Left renal pelvis (tissue), 4 donors: ENCODE measurements at places on chromosomes 6 and 20. TPM values are rescaled to one million over a fixed set of nuclear protein-coding genes. Genes with fewer than 3 reads are reported as not detected.

DNA sequence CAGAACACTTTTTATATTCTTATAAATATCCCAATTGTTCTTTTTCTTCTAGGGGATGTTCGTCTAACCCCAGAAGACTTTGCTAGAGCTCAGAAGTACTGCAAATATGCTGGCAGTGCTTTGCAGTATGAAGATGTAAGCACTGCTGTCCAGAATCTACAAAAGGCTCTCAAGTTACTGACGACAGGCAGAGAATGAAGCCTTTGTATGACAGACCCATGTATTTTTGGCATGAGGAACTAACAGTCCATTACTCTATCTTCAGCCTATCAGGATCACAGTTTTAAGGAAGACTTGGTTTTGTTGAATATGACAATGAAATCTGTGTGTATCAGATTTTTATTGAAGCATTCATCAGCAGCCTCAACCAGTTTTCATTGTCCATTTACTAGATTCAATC, 71.4 kb downstream of the VTA1 start:
- no peak for DNase-seq

GRCh38 chr6:82567621-82568020, 204.0 kb downstream of the TPBG start:
- no peak for DNase-seq

CMTR1 gene
- polyA plus RNA-seq = 48.5 TPM

PRIM2 gene
- polyA plus RNA-seq = 19.6 TPM

DNA sequence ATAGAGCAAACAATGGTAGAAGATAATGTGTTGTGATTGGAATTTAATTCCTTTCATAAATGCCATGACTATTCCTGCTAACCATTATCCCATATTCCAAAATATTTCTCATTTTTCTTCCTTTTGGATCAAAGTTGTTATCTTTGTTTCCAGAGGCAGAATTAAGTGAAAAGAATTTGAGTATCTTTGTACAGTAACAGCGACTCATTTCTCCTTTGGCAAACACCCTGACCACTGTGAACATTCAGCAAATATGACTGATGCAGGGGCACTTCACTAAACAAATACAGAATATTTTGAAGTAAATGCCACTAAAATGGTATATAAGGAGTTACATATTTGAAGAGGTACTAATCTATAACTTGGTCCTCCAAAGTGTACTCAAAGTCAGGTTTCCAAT, 105.0 kb upstream of the LAMP5 start:
- DNase-seq = no peak

- DNase-seq = no peak
These were observed 83.2 kb downstream of the MANEA start for GRCh38 chr6:95660544-95660943.

DNA sequence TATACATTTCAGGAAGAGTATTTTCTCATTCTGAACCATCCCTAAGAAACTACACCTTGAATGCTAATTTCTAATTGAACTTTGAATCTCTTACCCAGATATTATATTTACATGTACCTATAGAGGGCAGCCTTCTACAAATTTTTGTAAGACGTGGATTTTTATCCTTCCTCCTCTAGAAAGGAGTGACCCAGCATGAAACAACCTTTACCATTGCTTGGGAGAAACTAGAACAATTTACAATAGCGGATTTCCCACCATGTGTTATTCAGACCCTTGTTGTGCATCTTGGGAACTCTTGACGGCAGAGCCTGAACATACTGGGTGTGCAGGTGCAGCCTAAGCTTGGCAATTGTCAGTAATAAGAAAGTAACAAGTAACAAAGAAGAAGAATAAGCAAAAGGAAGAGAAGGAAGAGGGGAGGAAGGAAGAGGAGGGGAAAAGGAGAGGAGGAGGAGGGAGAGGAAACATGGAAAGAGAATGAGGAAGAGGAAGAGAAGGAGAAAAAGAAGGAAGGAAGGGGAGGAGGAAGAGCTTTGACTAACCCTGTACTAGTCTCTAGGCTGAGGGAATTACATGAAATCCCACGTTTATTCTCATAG, 10.8 kb upstream of the TAAR1 start:
- DNase-seq = peak; percentile 10

- DNase-seq = no peak
These were observed 6.2 kb upstream of the DEFB132 start for GRCh38 chr20:251354-251753.

DNA sequence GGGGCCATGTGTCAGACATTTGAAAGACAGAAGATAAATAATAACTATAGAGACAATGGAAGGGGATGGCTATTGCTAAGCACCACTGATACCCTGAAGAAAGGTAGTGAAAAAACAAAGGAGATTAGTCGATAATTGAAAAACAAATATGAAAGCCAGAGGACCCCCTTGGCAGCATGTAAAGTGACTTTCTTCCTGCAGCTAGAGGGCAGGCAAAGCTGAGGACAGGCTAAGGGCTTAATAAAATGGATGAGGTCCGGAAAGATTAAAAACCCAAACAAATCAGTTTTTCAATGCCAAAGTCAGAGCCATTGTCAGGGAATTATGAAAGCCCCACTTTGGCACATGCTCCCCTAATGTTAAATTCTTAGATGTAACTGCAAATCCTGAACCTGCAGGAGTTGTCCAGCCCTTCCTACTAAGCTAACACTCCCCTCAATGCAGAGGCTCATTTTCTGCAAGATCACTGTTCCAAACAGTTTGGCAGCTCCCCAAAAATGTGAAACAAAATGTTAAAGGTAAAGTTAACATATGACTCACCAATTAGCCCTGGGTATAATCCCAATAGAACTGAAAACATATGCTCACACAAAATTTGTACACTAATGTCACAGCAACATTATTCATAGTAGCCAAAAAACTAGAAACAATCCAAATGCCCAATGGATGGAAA, 1177.9 kb downstream of the GRIK2 start:
- DNase-seq = no peak

AKIRIN2 gene
- polyA plus RNA-seq = 61.8 TPM

- DNase-seq = no peak
These were observed 159.3 kb upstream of the ECI2 start for GRCh38 chr6:4294636-4295035.

DNA sequence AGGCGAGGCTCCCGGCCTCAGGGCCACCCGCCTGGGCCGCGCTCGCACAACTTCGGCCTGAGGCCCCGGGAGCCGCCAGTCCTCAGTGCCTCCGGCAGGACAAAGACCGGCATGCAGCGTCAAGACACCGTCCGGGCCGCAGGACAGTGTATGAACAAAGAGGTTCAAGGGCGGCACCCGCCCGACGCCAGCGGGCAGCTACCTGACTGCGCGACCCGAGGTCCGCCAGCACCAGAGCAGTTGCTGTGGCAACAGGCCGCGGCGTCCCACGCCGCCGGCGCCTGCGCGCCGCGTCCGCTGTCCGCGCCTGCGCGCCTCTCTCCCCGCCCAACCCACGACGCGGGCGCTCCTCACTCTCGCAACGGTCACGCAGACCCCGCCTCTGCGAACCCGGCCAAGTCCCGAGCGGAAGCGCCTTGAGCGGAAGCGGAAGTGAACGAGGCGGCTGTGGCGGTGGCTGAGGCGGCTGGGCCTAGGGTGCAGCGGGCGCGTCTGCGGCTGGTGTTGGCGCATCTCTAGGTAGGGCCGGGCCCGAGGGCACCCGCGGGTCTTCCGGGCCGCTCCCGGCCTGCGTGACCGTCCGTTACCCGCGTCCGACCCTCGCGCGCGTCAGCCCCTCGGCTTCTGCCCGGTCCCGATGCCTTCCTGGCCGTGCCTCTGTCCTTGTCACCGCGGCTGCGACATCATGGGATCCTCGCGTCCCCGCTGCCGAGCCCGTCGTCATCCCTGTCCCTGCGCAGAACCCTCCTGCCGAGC, at the start of gene FAM120B:
Gene FAM120B (plus strand): TSS at position 435 of the 756 bp plus-strand sequence. CDS start 10,633 bp downstream, outside the sequence.
- DNase-seq = peak; percentile 87

- DNase-seq = no peak
These were observed 21.8 kb upstream of the SAMD5 start for GRCh38 chr6:147486683-147487082.

DNA sequence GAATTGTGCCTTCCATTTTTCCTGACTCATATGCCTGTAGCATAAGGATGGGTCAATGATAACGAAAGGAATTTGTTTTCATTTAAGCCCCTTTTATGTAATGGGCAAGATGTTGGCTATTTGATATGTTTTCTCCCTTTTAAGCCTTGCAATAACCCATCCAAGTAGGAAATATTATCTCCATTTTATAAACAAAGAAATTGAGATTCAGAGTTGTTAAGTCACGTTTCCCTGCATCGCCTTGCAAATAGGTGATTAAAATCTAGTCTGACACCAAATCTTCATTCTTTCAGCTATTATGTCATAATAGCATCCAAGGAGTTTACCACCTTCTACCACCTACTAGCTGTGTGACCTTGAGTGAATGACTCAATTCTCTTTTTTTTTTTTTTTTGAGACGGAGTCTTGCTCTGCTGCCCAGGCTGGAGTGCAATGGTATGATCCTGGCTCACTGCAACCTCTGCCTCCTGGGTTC, 7.0 kb downstream of the HNF4A start:
- DNase-seq = no peak

GRCh38 chr6:130020073-130020906, 1.9 kb downstream of the L3MBTL3 start:
- DNase-seq = no peak

GRCh38 chr6:170313716-170314295, 7.2 kb downstream of the FAM120B start:
- DNase-seq = no peak

- DNase-seq = no peak
These were observed 322.2 kb downstream of the NRN1 start for GRCh38 chr6:5684320-5685053.

GRCh38 chr20:1666802-1667201, 9.2 kb upstream of the SIRPG start:
- DNase-seq = no peak

GRCh38 chr6:158431560-158431959, 119.3 kb downstream of the TULP4 start:
- no peak for DNase-seq

TLDC2 gene
- polyA plus RNA-seq = 2.3 TPM

- DNase-seq = no peak
These were observed at the start of gene PTCRA for GRCh38 chr6:42915732-42916131. TSS of gene PTCRA (plus strand) at chr6:42916053. CDS start at chr6:42916070, 17 bp downstream.

- no peak for DNase-seq
These were observed 185.3 kb upstream of the SUPT3H start for GRCh38 chr6:45563041-45563440.
